ENCODE measurements at places on chromosomes 1 and 21.

- no peak for DNase-seq
These were observed 128.0 kb downstream of the PRRX1 start for GRCh38 chr1:170791941-170792340.

- no peak for DNase-seq
These were observed 313.0 kb downstream of the RWDD3 start for GRCh38 chr1:95547005-95547404.

DNA sequence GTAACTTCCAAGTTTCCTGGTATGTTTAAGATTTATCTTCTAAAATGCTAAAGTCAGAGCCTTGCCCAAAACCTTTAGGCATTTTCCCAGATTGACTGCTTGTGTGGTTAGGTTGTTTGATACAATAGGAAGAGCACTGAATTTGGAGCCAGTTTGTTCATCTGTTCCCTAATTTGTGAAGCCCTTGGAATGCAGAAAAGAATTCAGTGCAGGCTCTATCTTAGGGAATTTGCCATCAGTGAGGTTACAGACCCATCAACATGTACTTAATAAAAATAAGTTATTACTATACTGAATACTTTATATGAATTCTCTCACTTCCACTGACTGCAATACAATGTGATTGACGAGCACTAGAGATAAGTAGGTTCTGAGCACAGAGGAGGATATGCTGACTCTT is 120.2 kb downstream of the PIK3R3 start:
- DNase-seq: no peak

- DNase-seq: peak; percentile 73
These were observed 25.2 kb downstream of the MAPKAPK2 start for GRCh38 chr1:206709772-206710459.

DNA sequence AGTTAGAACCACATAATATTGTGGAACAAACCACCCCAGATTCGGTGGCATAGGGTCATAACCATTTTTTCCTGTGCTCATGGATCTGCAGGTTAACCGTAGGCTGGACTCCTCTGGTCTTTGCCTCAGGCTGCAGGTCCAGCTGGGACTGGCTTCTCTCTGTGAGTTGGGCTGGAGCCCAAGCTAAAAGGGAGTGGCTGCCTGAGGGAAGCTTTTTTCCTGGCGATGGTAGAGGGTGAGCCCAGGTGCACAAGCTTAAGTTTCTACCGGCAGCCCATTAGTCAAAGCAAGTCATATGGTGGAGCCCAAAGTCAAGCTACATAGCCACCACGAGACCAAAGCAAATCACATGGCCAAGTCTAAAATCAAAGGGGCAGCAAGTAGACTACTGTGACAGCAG is 13.8 kb downstream of the EPHX4 start:
- DNase-seq: peak; percentile 37

DNA sequence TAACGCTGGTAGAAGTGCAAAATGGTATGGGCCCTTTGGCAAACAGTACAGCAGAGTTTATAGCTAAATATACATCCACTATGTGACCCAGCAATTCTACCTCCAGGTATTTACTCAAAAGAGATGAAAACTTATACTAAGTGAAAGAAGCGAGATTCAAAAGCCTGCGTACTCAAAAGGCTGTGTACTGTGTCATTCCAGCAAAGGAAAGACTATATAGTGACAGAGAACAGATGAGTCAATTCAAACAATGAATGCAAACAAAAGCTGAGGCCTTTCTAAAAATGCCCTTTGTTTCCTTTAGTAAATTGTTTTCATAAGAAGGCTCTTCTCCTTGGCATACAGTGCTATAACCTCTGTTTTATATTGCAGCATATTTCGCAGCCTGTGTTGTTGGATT is 268.8 kb upstream of the CSF3R start:
- DNase-seq: no peak

DNA sequence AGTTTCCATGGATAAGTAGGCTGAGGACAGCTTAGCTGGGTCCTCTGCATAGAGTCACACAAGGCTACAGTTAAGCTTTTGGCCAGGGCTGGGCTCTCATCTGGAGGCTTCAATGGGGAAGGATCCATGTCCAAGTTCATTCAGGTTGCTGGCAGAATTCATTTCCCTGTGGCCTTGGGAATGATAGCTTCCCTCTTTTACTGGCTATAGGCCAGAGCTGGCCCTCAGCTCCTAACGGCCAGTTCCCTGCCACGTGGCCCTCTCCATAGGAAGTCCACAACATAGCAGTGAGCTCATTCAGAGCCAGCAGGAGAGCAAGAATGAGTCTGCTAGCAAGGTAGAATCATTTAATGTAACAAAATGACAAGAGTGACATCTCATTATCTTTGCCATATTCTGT is 15.1 kb upstream of the PODN start:
- DNase-seq: no peak

DNA sequence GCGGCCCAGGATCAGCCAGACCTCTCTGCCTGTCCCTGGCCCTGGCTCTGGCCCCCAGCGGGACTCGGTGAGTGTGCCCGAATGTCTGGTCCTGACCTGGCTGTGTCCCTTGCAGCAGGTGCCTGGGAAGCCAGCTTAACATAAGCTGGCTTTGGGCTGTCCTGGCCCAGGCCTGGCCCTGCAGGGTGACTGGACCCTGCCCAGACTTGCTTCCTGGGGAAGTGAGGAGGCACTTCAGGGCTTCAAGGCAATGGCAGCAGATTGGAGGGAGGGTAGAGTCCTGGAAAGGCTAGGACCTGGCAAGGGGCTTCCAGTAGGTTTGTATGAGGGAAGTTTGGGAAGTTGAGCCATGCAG is 16.4 kb downstream of the RPS6KA1 start:
- DNase-seq: no peak

- DNase-seq: peak; percentile 18
These were observed 458.0 kb upstream of the DEPDC1 start for GRCh38 chr1:68954841-68955240.

GRCh38 chr1:9019896-9020295 is 6.3 kb downstream of the SLC2A7 start:
- no peak for DNase-seq

- no peak for DNase-seq
These were observed 24.7 kb upstream of the SPSB1 start for GRCh38 chr1:9267827-9268581.

- DNase-seq: no peak
These were observed 167.9 kb upstream of the ZC3H12A start for GRCh38 chr1:37306461-37306860.

DNA sequence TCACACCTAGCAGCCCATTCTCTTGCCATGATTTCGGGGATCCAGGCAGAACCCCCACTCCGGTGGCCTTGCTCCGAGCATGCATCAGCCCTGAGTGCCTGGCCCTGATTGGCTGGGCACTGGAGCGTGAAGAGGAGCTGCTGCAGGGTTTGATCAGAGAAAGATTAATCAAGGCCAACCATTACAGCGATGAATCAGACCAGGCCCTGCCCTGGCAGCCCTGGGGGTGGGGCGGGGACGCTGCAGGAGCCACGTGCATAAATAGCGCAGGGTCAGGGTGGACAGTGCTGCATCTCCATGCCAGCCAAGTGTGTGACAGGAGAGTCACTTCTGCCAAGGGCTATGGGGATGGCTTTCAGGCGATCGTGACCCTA is 3.4 kb upstream of the FAM131C start:
- DNase-seq: peak; percentile 76

DNA sequence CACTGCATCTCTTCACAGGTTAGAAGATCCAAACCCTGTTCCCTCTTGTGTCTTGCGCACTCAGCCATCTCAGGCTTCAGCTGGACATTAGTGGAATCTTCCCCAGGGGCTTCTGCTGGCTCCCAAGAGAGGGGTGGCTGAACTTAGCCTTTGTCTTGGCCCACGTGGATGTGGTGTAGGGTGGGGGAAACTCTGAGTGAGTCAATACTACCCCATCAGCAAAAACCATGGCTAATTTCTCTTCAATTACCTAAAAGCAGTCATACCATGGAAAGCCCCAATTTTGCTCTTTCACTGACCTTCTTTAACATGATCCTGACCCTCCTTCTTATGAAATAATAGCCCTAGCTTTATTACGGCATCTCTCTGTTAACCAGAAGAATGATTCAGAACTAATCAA is 72.5 kb upstream of the RAB3GAP2 start:
- no peak for DNase-seq

DNA sequence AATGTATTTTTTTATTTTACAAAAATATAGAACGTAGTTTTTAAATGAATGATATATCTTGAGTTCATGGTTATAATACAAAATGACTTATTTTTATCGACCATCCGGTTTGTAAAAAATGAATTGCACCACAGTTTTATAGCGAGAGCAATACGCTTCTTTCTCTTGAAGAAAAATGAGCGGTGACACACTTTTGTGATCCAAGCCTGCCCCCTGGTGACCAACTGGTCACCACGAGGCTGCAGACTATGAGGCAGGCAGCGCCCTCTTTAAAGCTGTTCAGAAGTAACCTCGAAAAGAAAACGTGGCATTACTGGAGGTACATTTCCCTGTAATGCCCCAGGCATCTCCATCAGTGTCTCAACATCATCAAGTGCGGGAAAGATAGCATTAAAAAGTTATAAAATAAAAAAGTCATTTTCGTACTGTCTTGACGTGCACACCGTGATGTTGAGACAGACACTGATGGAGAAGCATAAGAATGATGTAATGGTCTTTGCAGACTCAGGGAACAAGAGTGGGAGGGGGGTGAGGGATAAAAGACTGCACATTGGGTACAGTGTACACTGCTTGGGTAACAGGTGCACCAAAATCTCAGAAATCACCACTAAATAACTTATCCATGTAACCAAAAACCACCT is 734.2 kb upstream of the ADAMTS5 start:
- DNase-seq: peak; percentile 36

DNA sequence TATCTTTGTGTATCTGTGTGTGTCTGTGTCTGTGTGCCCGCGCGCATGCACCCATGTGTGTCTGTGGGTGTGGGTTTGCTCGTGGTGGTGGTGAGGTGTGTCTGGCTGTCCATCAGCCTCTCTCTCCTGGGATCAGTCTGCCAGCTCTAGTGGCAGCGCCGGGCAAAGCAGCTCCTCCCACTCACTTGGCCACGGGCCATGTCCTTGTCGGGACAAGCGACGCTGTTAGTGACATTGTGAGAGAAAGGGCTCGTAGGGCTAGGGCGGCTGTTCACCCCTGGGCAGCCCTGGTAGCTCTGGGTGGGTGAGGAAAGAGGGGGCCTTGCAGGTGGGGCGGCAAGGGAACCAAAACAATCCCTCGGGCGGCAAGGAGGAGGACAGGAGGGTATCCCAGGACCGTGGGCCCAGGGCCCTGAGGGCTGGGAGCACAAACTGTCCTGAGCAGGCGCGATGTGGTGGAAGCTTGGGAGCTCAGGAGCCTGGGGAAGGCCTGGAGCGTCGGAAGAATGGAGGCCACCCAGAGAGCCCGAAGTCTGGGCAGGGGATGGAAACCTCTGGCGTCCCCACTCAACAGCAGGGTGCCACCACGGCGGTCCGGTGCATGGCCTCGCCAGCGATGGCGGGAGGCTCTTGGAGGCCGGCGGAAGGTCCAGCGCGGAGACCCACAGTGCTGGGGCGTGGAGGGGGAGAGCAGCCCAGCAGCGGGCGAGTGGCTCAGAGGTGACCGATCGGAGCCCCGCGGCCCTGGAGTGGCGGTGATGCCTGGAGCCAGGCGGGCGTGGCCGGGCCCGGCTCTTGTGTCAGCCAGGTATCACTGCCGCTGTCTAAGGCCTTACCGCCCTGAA is 140.5 kb downstream of the LIPI start:
- no peak for DNase-seq

DNA sequence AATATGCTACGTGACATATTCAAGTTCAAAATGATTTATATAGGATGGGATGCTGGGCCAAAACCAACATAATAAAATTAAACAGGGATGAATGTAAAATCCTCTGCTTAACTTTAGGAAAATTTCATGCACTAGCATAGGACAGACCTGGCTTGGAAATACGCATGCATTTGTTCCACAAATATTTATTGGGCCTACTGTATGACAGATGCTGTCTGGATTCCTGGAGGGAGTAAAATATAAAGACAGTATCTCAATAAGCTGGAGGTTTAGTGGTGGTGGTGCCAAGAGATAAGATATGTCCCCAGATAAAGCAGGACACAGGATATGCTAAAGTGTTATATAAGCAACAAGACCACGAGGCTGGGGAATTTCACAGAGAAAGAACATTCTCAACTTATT is 15.1 kb downstream of the RCSD1 start:
- DNase-seq: no peak

DNA sequence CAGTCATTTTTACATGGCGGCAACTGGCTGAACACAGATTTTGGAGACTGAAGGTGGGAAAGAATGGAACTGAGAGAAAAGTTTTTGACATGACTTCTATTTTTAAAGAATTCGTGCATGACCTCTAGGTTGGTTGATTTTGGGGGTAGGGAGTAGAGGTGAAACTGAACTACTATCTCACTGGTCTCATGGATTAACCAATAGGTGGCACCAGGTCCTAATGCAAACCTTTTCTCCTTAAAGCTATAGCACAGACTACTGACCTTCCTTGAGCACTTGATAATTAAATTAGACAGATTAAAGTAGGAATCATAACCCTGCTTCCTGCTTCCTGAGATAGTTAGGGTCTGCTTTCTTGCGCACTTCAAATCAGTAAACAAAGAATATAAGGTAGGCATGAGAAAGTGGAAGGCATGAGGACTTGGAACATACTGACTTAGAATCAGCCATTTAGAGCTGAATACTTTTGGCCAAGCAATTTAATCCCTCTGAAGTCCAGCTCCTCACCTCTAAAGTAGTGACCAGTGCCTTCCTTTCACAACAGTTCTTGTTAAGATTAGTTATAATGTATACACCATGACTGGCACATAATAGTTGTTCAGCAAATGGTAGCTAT is 206.0 kb downstream of the CENPF start:
- DNase-seq: peak; percentile 42

- DNase-seq: no peak
These were observed 13.9 kb upstream of the FMOD start for GRCh38 chr1:203364806-203365205.

DNA sequence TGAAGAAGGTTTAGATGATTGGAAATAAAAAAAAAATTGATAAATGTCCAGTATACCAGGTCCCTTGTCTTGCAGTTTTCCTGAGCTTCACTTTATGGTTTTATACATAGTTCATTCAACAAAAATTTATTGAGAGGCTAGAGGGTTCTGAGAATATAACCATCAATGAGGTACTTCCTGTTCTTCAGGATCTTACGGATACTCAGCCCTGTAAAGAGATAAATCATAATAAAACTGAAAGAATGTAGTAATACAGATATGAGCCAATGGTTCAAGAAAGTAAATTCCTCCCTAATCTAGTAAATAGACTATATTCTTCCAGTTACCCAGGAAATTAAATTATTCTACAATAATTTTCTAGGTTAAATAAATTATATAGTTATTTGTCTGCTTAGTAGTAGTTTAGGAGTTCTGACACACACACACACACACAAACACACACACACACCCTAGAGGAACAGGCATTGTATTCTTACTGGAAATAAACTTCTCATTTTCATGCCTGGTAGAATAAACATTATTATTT is 70.4 kb upstream of the HMCN1 start:
- DNase-seq: no peak

DNA sequence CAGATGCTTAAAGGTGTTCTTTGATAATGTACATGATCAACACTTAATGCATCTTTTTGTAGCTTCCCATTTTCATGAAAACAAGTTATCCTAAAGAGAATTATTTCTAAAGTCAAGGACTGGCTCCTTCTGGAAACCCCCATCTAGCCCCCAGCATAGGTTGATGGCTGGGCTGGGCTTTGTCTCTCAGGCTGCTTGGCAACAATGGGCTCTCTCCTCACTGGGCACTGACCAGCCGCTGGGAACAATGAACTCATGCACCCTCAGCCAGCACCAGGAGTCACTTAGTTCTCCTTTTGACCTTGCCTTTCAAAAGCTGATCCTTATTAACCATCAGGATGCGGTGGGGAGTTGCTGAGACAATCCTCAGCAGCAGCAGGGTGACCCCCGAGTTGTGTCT is 293.0 kb upstream of the PLXNA2 start:
- DNase-seq: no peak

GRCh38 chr1:64005801-64006200 is 197.6 kb upstream of the UBE2U start:
- no peak for DNase-seq
